Mammary epithelial cell (primary cell): ENCODE measurements at places on chromosomes 16 and 17. TPM values are rescaled to one million over a fixed set of nuclear protein-coding genes. Genes with fewer than 3 reads are reported as not detected.

HOXB4 gene
- total RNA-seq: 0.11 and 0.16 TPM in 2 replicates

SLC16A13 gene
- total RNA-seq: 2.7 TPM

DNA sequence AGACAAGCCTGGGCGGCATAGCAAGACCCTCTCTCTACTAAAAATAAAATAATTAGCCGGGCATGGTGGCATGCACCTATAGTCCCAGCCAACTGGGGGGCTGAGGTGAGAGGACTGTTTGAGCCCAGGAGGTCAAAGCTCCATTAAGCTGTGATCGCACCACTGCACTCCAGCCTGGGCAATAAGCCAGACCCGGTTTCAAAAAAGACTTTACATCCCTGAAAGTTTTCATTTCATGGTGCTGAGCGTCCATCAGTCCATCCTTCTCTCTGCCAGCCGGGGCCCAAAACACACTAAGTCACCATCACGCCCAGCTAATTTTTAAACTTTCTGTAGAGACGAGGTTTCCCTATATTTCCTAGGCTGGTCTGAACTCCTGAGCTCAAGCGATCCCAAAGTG lies 10.6 kb downstream of the RAB40B start:
- DNase-seq: no peak

PRSS33 gene
- not detected in 2 replicates for total RNA-seq

DNA sequence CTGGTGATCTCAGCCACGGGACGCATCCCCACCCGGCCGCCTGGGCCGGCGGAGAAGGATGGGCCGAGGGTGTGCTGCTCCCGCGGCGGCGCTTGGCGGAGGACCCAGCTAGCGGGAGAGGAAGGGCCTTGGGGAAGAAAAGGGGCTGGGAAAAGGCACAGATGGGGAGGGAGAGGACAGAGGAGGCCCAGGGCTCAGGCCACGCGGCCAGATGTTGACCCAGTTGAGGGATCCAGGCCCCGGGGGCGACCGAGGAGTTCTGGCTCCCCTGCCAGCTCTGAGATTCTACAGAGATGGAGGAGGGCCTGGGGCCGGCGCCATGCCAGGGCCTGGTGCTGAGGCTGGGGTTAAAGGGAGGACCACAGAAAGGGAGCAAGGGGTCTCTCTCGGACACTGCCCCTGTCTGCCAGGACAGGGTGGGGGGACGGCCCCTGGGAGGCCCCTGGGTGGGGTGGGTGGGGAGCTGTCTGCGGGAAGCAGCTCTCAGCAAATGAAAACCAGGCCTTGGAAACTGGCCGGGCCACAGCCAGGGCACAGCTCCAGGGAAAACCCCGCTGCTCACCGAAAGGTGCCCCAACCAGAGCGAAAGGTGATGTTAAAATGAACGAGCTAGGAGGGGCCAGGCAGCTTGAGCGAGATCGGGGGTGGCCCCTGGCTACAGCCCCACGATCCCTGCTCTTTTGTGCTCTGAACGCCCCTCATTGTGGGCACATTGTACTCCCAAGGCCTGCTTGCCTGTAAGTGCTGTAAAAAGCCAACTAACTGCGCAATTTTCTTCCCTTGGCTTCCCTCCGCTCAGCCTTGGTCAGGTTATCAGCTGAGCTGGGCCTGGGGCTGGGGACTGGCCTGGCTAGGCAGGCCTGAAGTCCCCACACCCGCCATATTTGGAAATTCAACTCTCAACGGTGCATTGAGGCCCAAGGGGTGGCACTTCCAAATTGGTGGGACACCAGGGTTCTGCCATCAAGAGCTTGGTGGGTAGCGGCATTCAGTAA lies 191.4 kb downstream of the ZNF423 start:
- DNase-seq: no peak

DNA sequence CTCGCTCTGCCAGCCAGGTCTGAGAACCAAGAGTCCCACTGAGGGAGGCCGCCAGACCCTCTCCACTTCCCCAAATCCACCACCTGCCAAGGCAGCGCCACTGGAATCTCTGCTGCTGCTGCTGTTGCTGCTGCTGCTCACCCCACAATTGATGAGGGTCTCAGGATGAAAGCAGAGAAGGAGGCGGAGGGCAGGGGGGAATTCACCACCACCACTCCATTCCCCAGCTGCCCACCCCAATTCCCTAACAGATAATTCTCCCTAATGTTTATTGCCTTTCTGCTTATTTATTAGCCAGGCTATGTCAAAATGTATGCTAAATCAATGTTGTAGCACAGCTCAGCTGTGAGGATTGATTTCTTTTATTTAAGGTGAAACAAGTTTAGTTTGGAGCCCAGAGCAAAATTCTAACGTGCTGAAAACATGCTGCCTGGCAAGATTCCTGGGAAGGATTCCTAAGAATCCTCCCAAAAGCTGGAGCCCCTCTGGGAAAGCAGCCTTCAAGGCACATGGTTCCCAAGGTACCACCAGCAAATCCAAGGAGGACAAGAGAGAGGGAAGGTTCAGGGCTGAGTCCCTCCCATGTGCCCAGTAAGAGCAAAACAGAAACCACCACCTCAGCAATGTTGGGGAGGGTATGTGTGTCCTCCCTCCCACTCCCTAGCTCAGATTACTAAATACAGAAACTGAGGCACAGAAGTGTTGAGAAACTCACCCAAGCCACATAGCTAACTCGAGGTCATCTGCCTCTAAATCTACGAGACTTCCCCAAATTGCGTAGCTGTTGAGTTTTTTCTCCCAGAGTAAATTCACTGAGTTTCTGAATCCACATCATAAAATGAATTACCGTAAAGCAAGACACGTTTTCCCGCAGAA lies 12.2 kb upstream of the CDH5 start:
- DNase-seq: no peak

ABCA10 gene
- 5.0 TPM for total RNA-seq

GRCh38 chr16:77469634-77470033 lies 34.8 kb upstream of the ADAMTS18 start:
- no peak for DNase-seq

KRT27 gene
- total RNA-seq: not detected

MILR1 gene
- total RNA-seq: not detected in 2 replicates

DNA sequence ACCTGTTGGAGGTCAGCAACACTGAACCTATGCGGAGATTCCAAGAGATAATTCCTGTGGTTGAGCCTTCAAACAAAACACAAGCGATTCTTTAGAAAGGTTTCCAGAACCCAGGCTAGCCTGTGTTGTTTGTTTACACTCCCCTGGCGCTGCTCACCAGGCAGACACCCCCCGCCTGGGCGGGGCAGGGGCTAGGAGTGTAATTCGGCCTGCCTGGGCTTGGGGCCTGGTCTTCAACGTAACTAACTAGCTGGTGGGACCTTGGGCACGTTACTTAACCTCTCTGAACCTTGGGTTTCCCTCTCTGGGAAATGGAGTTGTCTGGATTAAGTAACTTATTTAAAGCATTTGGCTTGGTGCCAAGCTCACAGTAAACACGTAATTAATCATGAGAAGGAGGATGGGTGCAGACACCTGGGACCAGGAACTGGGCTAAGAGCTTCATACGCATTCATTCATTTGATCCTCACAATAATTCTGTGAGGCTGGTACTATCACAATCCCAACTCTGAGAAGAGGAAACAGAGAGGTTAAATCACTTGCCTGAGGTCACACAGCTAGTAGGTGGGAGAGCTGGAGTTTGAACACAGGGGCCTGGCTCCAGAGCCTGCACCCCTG lies 7.6 kb upstream of the ARHGAP27 start:
- DNase-seq: no peak

- no peak for DNase-seq
These were observed 82.8 kb downstream of the TBC1D16 start for GRCh38 chr17:79952901-79953300.

DNA sequence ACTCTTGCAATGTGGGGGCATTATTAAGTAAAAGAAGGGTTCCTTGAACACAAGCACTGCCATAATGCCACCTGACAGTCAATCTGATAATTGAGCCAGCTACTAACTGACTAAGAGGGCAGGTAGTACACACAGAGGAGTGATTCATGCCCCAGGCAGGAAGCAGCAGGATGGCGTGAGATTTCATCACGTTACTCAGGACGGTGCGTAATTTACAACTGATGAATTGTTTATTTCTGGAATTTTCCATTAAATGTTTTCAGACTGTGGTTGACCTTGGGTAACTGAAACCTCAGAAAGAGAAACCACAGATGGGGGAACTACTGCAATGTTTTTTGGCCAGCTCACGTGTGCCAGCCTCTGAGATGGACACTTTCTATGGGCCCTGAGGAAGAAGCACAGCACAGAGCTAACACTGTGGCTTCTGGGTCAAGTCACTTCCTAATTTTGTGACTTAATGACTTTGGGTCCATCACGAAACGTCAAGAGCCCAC lies 46.7 kb downstream of the C17orf67 start:
- DNase-seq: peak; percentile 99

NOMO2 gene
- total RNA-seq: 119 TPM

MYL4 gene
- total RNA-seq: not detected in 2 replicates

DNA sequence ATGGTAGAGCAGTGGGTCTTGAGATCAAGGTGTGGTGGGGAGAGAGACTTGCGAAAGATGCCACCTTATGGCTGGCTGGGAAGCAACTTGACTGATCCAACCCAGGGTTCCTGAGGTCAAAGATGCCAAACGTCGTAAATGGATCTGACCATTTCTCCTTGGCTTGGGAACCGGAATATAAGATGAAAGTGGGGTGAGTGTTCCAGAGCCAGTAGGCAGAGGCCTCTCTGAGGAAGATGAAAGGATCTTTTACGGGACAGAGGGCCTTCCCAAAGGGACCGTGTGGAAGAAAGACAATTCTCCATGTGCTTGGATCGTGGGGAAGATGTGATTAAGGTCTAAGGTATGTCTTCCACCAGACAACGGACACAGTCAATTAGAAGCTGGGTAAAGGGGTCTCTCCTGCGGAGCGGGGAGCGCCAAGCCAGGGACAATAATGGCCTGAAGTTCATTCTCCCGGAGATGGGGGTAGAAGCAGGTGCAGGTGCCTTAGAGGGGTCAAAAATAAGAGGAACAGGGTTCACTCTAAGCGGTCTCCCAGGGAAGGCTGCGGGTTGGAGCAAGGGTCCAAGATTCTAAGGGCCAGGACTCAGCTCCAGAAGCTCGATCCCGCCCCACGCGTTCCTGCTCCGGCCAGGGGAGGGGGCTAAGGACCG lies 800 bp downstream of the FXR2 start:
- DNase-seq: peak; percentile 37

SRCIN1 gene
- total RNA-seq: 0.17 TPM

- peak; percentile 21 for DNase-seq
These were observed 29.3 kb downstream of the CEP295NL start for GRCh38 chr17:78873519-78874340.

DNA sequence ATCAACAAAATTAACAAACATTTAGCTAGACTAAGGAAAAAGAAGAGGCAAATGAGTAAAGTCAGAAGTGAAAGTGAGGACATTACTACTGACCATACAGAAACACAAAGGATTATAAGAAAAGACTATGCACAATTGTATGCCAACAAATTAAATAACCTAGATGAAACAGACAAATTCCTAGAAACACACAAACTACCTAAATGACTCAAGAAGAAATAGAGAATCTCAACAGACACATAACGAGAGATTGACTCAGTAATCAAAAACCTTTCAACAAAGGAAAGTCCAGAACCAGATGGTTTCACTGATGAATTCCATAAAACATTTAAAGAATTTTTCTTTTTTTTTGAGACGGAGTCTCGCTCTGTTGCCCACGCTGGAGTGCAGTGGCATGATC lies 35.7 kb upstream of the MYLK3 start:
- DNase-seq: no peak

- DNase-seq: no peak
These were observed 310.0 kb downstream of the SOX9 start for GRCh38 chr17:72430611-72431432.

GRCh38 chr17:42999003-42999525 lies 845 bp downstream of the RPL27 start:
- no peak for DNase-seq

DNA sequence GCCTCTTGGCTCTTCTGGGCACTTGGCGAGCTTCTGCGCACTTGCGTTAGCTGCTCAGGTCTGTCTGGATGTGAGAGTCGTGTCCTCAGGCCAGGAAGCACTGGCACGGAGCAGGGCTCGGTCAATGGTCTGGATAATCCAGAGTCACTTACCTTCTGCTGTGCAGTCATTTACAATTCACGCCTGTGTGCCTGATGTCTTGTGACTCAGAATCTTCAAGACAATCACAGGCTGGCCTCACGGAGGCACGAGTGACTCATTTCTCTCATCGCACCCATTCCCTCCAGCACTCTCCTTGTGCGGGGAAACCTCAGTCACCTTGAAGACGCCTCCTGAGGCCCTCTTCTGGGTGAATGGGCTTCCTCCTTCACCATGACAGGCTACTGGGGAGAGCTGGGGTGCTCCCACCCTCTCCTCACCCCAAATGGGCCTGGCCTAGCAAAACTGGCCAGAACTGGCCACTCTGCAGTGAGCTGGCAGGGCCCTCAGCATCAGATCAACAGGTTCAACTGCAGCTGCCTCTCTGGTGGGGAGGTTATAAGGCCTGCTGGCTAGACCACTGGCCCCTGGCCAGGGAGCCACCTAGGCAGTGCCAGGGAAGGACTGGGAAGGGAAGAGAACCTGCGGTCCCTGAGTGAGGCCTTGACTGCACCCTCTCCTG lies 1.9 kb upstream of the CAPN15 start:
- peak; percentile 93 for DNase-seq

DNA sequence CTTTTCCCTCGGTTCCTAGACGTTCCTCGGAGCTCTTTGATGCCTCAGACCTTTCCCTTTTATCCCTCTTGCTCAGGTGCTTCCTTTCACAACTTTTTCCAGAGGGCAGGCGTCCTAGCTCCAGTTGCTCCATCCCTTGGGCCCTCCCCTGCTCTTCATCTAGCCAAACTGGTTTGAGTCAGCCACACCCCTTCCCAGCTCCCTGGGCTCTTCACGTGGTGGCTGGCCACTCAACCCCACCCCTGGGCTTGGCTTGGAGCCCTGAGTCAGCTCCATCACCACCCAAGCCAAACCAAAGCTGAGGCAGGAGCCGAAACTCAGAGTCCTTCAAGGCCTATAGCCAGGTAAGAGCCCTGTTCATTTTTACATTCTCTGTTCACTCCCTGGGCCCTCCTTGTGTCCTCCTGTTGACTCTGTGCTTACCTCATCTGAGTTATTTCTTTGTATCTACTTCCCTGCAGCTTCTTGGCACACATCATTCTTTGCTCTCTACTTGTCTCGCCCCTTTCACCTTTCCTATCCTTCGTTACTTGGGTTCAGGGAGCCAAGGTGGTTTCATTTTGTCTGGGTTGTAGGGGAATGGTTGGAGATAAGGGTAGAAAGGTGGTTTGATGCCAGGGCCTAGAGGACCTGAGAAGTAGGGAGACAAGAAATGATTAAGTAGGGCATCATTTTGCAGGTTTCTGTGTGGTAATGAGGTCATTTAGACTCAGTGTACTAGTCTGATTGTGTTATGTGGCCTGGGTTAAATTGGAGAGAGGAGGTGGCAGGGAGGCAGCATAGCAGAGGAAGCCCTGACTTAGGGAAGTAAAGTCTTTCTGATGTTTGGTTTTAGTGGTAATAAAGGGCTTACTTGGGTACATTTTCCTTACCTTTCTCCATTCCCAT lies 7.6 kb upstream of the PHKG2 start:
- DNase-seq: peak; percentile 98
